ENCODE measurements at places on chromosomes 1 and 21.
A peak's percentile ranks its signal among the peaks of the same experiment; 100 is the strongest.

DNA sequence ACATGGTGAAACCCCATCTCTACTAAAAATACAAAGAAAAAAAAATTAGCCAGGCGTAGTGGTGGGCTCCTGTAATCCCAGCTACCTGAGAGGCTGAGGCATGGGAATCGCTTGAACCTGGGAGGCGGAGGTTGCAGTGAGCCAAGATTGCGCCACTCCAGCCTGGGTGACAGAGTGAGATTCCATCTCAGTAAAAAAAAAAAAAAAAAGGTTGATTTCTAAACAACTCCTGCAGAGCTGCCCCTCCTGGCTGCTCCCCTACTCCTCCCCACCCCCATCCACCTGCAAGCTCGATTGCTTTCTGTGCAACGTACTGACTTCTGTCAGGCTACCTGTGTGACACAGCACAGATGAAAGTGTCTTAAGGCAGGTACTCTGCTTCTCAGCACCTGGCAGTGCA lies 13.3 kb downstream of the ETV3L start:
- DNase-seq = no peak

GRCh38 chr1:36125129-36125991 lies at the start of gene COL8A2:
COL8A2 (minus strand) TSS chr1:36125222; CDS start chr1:36100242, 24,980 bp downstream.
- no peak for DNase-seq

GRCh38 chr1:241627453-241628259 lies 12.5 kb downstream of the CHML start:
- peak; percentile 64 for DNase-seq

DNA sequence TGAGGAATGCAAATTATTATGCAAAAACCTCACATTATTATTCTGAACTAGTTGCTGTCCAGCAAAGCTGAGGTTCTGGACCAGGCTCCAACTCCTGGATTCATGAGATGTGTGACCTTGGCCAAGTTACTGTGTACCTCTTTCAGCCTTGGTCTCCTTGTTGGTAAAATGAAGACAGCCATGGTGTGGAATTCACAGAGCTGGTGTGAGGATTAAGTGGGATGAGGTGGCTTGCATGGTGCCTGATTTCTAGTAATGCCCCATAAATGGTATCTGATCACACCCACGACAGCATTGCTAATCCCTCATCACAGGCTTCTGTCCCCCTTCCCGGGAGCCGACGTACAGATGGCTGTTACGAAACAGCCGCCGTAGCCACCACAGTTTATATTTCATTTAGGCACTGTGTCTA lies 59.6 kb downstream of the PGBD5 start:
- no peak for DNase-seq

GRCh38 chr1:7613106-7613850 lies 157.8 kb upstream of the VAMP3 start:
- DNase-seq = no peak

GRCh38 chr1:44860331-44860730 lies 17.3 kb upstream of the PTCH2 start:
- no peak for DNase-seq

- no peak for DNase-seq
Observed at GRCh38 chr1:63984257-63984929, 210.6 kb downstream of the ROR1 start.

- DNase-seq = no peak
Observed at GRCh38 chr1:222620566-222620965, 2.7 kb downstream of the MIA3 start.

DNA sequence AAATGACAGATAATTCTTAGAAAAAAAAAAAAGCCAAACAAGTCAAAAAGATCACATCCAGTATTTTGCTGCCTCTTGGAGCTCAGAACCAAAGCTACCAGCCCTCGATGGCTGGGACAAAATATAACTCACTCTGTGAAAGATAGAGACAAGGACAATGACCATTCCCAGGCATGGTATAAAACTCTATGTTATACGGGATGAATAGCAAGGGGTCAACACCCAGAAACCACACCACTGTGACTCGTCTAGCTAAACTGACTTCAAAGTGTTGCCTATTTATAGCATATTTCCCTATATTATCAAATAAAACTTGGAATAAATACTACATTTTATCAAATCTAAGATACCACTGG lies 10.1 kb downstream of the TMEM63A start:
- no peak for DNase-seq

DNA sequence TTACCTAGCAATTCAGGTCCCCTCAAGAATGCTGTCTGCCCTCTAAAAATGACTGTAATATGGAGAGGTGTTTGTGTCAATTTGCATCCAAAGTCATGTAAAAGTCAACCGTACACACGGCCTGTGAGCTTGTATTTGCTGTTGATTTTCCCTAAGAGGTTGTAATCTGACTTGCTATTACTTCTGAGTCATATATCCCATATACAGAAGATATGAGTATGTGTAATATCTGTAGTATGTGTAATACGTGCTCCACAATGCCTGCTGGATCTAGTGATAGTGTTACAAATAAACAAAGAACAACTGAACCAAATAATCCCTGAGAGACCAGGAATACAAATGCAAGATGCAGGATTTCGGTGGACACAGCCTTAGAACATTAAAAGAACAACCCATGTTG lies 1.4 kb upstream of the KCNJ6 start:
- DNase-seq = no peak

- no peak for DNase-seq
Observed at GRCh38 chr1:65946376-65946775, 153.7 kb downstream of the PDE4B start.

- no peak for DNase-seq
Observed at GRCh38 chr1:40395190-40396175, 22.0 kb downstream of the SMAP2 start.

- no peak for DNase-seq
Observed at GRCh38 chr1:112743174-112744008, 28.3 kb upstream of the PPM1J start.

GRCh38 chr1:10398734-10399443 lies at the start of gene PGD:
PGD (plus strand) TSS chr1:10399064; CDS start chr1:10399118, 54 bp downstream.
- DNase-seq = peak; percentile 97

All from hematopoietic multipotent progenitor cell treated with erythropoietin and hydrocortisone succinate and interleukin-3 and kit ligand, for 15 days (in vitro differentiated cells).